ENCODE measurements at places on chromosomes 5 and 9.

DNA sequence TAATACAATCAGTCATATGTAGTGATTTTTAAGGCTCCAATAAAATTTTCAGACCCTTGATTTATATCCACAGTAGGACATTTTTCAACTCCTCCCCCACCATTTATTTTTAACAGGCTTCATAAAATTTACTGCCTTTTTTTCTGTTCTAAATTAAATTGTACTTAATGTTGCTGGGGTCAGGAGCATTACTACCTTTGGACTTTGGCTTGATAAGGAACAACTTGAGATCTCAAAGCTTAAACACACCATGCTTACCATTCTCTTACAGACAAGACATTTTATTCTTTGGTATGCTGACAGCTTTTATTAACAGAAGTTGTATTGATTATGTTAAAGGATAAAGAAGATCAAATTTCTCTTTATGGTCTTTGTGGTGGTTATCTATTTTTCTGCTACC, 30.5 kb downstream of the TRPM3 start:
- no peak for DNase-seq

DNA sequence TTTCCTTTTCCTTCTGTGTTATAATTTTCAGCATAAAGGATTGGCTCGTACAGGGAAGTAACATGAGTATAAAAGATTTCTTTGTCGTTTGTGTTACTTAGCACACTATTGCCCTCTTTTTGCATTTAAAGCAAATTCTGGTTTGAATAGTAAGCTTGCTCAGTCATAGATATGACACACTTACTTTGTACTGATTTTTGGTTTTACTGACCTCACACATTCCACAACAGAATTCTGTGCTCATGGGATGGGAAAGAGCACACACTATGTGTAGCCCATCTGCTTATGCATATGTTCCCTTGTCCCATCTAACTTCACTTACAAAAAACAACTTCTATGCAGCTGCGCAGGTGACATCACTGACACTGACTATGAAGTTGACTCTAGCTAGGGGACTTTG, 111.9 kb upstream of the MTAP start:
- no peak for DNase-seq

DNA sequence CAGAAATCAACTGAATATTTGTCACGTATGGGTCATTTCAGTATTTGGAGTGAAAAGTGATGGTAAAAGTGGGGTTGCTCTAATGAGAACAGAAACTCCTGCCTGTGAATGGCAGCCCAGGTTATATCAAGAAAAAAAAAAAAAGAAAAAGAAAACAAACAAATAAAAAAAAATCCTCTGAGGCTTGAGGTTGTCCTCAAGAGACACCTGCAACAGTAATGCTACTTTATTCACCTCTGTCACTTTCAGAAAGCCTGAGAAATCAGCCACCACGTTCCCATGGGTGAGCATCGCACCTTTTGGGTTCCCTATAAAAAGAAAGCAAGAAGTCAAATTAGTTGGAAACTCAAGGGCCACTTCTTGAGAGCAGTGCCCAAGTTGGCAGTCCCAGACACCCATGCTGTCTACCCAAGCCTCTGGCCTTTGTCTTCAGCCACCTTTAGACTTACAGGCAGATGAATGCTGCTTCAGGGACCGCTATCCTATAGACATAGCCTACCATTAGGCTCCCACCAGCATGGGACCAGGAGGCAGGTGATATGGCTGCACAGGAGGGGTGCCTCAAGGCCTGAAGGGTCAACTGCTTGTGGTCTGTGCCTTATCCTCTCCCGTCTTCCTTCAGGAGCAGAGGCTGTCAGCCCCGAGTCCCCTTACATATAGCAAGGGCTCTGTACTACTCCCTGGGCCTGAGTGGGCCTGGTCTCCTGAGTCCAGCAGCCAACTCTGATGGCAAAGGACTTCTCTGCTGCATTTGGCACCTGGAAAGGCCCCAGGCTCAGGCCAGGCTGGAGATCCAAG, 31.1 kb upstream of the MEIKIN start:
- DNase-seq: no peak

- DNase-seq: no peak
Observed at GRCh38 chr9:114513055-114513958, 8.0 kb upstream of the WHRN start.

DNA sequence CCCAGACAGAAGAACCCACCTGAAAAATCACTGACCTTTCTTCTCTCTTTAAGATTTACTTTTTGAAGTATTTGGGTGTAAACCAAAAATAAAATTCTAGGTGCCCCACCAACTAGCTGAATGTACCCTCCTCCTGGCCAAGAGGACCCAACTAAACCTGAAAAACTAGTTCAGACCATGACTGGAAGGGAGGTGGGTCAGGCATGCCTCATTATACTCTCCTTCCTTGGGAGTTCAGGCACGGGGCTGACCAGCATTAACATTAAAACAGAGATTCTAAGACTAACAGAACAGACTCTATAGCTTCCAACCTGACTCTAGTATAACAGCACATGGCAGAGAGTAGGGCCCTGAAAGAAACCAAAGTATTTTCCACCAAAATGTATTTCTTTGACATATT, 61.4 kb downstream of the CERT1 start:
- no peak for DNase-seq

DNA sequence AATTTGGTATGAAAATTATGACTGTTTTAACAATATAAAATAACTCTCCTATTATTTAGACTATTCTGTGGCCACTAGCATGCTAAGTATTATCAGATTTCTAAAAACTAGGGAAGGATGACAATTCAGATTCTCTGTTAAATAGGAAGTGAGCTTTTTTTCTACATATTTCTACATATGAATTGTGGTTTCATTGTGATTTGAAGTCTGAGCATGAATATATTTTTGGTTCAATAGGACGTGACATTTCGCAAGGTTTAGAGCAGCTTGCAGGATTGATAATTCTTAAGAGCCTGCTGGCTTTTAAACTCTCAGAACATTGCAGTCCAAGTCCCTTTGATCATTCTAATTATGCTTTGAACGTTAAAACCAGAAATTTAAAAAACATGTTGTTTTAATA, 82.9 kb downstream of the ADGRV1 start:
- DNase-seq: no peak
